Pericardium fibroblast (primary cell): ENCODE measurements at places on chromosomes 13 and 19. TPM values are rescaled to one million over a fixed set of nuclear protein-coding genes. Genes with fewer than 3 reads are reported as not detected.

The CYP4F22 gene
- total RNA-seq, result not detected in 2 replicates

The RFX1 gene
- total RNA-seq, result 2.4 and 4.3 TPM in 2 replicates

The IGFL3 gene
- not detected in 2 replicates for total RNA-seq

The SELENOV gene
- not detected in 2 replicates for total RNA-seq

The MEIOSIN gene
- total RNA-seq, result not detected in 2 replicates

The CA11 gene
- total RNA-seq, result 2.5 and 2.6 TPM in 2 replicates

The FFAR3 gene
- total RNA-seq, result 0.12 and 0.26 TPM in 2 replicates

The CLEC11A gene
- 172 and 192 TPM in 2 replicates for total RNA-seq

The SPACA6 gene
- 7.9 and 12.3 TPM in 2 replicates for total RNA-seq

The RGS9BP gene
- total RNA-seq, result 0.23 and 1.9 TPM in 2 replicates
